Mesenteric fat pad (tissue), 1 donor: ENCODE measurements at places on chromosomes 7 and 10. TPM values are rescaled to one million over a fixed set of nuclear protein-coding genes. Genes with fewer than 3 reads are reported as not detected.

GRCh38 chr10:30058570-30059132 lies 735 bp downstream of the JCAD start:
- no peak for DNase-seq

- no peak for DNase-seq
These were observed 35.0 kb upstream of the ARHGAP12 start for GRCh38 chr10:31963589-31963980.

DNA sequence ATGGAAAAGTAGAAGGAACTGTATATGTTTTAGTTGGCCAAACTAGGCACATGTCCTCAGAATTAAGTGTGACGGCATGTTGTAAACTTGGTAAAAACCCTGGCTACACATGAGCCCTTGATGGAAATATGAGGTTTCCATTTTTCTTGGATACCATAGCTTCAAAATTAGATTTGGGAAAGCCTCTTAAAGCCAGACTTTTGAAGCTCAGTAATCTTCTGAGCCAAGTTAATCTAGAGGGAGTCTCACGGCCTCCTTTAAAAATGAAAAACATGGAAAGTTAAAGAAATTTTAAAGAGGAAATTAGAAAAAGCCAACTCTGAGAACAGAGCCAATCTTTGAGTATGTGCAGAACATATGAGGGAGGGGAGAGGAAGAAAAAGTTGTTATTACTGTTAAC lies 376.0 kb downstream of the CTNNA3 start:
- DNase-seq = no peak

DNA sequence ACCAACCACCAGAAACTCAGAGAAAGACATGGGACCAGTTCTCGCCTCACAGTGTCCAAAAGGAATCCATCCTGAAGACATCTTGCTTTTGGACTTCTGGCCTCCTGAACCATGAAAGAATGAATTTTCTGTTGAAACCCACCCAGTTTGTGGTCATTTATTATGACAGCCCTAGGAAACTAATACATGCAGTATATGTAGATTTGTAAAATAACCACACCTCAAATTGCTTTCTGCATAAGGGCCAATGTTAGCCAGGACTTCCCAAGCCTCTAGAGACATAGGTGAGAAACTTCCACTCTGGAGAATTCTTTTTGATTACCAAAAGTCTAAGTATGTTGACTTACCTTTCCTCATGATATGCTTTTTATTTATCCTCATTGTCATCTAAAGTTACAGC lies 210.5 kb upstream of the SP4 start:
- no peak for DNase-seq

GRCh38 chr7:90856351-90857070 lies 260.4 kb downstream of the CDK14 start:
- no peak for DNase-seq

DNA sequence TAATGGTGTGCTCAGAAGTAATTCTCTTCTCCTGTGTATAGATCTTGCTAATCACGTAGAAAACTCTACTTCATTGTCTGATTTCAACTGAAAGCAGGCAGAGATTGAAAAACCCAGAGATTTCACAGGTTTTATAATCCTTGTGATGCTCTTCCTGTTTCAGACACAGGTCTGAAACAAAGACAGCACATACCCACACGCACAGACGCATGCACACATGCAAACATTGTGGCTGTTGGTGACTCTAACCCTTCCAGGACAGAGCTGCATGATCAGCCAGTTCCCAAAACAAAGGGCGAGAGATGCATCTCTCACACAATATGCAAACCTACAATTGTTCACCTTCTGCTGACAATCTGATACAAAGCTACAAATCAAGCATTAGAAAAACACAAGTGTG lies 11.1 kb upstream of the TFEC start:
- no peak for DNase-seq

GRCh38 chr10:707861-708260 lies 18.4 kb upstream of the DIP2C start:
- DNase-seq = no peak

- no peak for DNase-seq
These were observed 123.2 kb upstream of the KLF6 start for GRCh38 chr10:3908183-3908582.

The POLR2J2 gene
- 7.1 TPM for total RNA-seq

The PAX4 gene
- total RNA-seq = not detected

The CYP3A5 gene
- 96.8 TPM for total RNA-seq

The FAM180A gene
- total RNA-seq = 4.8 TPM
